ENCODE measurements at places on chromosomes 1 and 21.
A peak's percentile ranks its signal among the peaks of the same experiment; 100 is the strongest.

DNA sequence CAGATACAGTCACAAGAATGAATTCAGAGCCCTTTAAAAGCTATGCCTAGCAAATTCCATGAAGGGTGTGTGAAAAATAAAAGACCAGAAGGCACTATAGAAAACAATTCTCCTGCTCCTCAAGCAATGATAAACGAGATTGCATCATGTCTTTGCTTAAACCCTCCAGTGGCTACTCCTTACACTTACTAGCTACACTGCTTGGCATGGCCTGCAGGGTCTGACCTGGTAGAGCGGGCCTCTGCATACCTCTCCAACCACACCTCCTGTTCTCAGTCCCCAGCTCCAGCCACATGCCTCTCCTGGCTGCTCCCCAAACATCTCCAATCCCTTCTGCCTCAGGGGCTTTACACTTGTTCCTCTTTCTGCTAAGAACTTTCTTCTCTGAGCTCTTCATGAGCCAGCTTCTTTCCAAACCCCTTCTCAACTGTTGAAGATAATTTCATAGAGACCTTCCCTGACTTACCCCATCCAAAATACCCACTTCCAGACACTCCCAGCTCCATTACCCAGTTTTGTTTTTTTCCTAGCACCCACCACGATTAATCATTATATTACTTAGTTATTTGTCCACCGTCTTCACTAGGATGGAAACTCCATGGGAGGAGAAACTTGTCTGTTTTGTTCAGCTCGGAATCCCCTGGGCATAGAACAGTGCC lies 11.2 kb upstream of the CREG1 start:
- DNase-seq, result no peak

- no peak for DNase-seq
Measured at GRCh38 chr1:41611068-41611931, 126.8 kb upstream of the EDN2 start.

- DNase-seq, result no peak
Measured at GRCh38 chr1:44786138-44786840, 1.7 kb downstream of the BEST4 start.

DNA sequence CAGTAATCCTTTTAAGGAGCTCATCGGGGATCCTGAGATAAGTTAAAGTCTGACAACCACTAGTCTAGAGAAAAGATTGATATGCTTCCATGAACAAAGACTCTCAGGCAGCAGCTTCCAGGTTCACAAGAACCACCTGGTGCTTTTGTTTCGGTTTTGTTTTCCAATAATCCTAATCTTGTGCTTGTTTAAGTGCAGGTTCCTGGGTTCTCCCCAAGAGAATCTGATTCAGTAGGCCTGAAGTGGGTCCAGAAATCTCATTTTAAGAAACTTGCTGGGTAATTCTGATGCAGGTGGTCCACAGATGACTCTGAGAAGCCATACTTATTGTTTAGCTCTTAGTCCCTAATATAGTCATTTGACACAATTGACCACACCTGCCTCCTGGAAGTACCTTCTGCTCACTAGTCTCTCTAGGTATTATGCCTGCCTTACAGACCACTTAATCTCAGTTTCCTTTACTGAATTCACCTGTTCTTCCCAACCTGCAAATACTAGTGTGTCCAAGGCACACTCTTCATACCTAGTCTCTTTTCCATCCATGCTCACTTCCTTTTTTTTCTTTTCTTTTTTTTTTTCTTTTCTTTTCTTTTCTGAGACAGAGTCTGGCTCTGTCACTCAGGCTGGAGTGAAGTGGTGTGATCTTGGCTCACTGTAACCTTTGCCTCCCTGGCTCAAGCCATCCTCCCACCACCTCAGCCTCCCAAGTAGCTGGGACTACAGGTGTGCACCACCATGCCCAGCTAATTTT lies 20.5 kb upstream of the FRRS1 start:
- no peak for DNase-seq

GRCh38 chr1:152458384-152459185 lies 44.5 kb upstream of the CRNN start:
- DNase-seq, result no peak

DNA sequence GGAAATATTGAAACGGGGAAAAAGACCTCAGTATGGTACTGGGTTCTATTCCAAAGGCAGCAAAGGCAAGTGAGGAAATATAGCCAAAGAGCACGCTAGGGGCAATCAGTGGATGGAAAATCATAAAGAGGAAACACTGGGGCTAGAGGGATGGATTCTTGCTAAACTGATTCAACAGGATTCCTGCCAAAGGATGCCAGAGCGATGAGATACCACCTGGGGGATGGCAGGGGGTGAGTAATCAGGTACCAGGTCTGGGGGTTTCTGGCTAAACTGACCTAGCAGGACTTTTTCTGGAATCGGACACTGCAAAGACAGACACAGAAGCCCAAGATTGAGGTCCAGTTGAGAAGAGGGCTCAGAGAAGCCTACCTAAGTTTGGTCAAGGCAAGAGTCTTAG lies 6.7 kb downstream of the CHI3L2 start:
- DNase-seq, result no peak

GRCh38 chr21:32770871-32771523 lies 558 bp downstream of the PAXBP1 start:
- DNase-seq, result no peak

DNA sequence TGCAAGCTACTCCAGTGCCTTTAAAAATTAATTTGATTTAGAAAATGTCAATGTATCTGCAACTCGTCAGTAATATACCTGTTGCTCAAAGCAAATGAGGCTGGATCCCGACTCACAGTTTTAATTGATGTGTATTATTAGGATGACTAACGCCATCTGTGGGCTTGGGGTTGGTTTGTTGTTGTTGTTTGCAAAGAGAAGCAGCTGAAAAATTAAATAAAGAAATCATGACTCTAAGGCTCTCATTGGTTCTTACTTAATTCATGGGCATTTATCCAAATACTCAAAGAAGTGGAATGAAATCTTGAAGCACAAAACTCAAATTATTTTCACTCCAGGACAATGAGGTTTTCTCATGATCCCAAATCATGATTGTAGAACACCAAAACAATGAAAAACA lies 46.4 kb downstream of the SEC16B start:
- DNase-seq, result no peak

GRCh38 chr1:40919475-40920011 lies 57.4 kb upstream of the CITED4 start:
- no peak for DNase-seq

GRCh38 chr1:224183591-224184312 lies 712 bp downstream of the DEGS1 start:
- DNase-seq, result peak; percentile 10

- DNase-seq, result no peak
Measured at GRCh38 chr1:108505763-108506070, 54.2 kb upstream of the EEIG2 start.

- DNase-seq, result no peak
Measured at GRCh38 chr1:109642626-109643025, 13.3 kb upstream of the GSTM4 start.

- DNase-seq, result no peak
Measured at GRCh38 chr1:72100771-72101170, 181.6 kb downstream of the NEGR1 start.

DNA sequence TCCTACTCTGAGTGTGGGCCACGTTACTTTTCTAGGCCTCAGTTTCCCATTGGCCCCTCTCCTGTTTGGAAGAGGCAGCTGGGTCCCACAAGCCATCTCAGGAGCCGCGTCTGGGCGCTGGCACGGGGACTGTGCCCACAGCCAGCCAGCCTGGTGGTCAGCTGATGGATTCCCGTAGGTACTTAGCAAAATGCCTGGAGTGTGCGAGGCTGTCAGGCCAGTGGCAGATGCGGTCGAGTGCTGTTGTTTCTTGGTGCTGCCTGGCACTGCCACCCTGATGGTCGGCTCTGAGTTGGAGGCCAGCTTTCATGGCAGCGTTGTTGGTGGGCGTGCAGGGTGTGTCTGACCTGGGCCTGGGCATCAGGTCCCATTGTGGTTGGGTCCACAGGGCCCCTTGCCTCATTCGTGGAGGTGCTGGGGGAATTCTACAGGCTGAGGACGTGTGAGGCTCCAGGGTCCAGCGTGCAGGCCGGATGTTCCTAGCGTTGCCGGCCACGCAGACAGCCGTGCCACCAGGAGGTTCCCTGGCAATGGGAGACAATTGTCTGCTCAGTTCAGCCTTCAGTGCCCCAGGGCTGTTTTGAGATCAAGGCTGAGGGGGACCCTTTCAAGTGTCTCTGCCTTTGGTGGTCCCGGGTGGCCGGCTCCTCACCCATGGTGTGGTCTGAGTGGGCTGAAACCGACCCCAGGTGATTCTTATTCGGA lies 20.9 kb downstream of the SKI start:
- no peak for DNase-seq

DNA sequence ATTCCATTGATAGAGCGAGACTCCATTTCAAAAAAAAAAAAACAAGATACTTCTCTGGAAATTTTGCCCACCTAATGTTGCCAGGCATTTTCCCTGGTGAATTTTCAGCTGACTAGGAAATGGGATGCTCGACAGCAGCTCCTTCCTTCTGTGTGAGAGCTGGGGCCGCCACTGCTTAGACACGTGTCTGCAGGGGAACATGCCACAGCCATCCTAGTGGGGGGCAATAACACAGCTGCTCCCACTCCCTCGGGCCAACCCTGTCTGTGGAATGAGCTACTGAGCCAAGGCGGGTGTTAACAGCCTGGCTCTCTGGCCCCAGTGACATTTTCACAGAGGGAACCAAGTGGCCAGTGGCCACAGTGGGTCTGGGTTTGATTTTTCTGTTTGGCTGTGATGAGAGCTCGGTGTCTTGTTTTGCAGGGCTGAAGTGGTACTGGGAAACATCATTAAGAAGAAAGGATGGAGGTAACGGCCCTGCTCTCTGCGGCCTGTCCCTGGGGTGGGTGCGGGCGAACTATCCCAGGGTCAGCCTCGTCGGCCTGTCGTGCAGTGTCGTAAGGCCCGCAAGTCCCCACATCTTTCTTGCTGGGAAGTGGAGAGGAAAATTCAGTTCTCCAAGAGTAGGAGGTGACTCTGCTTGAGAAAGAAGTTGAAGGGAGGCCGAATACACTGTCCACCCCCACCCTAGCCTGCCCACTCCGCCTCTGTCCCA lies 39.2 kb downstream of the KCNAB2 start:
- no peak for DNase-seq

DNA sequence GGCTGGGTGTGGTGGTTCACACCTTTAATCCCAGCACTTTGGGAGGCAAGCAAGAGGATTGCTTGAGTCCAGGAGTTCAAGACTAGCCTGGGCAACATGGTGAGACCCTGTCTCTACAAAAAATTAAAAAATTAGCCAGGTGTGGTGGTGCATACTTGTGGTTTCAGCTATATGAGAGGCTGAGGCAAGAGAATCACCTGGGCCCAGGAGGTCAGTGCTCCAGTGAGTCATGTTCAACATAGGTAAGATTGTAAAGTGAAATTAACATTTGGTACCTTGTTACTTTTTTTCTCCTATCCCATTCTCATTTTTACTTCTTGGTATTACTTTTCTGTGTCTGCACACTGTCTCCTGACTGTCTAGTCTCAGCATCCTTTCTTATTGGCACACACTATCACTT lies 19.0 kb downstream of the MAGI3 start:
- no peak for DNase-seq

GRCh38 chr1:33272509-33272908 lies 16.2 kb downstream of the ZNF362 start:
- DNase-seq, result no peak

- no peak for DNase-seq
Measured at GRCh38 chr1:202280595-202280994, 61.1 kb downstream of the UBE2T start.

- DNase-seq, result peak; percentile 0
Measured at GRCh38 chr1:60425528-60425927, 352.0 kb upstream of the C1orf87 start.

DNA sequence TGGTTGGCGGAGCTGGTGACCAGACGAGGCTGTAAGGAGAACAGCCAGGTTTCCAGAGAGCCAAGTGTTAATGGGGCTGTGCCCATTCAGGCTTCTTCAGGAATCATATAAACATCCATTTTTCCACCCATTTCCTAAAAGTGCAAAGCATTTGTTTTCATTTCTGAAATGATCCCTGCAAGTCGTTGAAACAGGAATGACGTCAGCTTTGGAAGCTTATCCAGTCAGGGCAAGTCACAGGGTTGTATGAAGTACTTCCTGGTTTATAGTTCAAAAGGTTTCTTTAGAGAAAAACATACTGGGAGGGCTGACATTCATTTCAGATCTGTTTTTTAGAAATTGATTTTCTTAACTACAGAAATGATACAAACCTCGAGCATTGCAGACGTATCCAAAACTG lies 29.2 kb downstream of the IGSF5 start:
- DNase-seq, result no peak

GRCh38 chr1:180994262-180994661 lies 28.4 kb downstream of the STX6 start:
- DNase-seq, result no peak

DNA sequence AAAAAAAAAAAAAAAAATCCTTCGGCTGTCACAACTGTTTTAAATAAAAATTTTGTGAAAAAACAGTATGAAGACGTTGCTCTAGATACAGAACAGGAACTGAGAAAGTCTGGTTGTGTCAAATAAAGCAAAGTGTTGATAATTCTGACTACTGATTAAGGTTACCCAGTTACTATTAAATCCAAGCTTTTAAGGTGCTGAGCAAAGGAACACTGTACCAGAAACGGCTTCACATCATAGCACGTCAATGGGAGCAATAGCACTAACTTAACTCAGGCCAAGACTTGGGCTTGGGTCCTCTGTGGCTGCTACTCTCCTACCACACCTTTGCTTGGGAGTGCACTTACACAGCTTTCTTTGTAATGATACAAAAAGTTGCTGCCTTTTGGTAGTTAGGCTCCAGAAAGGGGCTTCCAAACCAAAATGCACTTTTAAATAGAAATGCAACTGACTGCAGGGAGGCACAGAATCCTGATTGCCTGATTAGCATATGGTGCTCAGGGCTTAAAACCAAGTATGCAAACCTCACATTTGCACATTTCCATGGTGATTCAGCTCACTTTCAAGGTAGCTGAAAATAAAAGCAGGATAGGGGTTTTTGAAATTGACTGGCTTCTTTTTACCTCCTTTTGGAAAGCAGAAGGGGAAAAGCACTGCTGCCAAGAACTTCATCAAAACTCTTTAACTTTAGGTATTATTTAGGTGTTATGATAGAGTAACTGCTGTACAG lies 6.3 kb downstream of the MCL1 start:
- DNase-seq, result no peak

DNA sequence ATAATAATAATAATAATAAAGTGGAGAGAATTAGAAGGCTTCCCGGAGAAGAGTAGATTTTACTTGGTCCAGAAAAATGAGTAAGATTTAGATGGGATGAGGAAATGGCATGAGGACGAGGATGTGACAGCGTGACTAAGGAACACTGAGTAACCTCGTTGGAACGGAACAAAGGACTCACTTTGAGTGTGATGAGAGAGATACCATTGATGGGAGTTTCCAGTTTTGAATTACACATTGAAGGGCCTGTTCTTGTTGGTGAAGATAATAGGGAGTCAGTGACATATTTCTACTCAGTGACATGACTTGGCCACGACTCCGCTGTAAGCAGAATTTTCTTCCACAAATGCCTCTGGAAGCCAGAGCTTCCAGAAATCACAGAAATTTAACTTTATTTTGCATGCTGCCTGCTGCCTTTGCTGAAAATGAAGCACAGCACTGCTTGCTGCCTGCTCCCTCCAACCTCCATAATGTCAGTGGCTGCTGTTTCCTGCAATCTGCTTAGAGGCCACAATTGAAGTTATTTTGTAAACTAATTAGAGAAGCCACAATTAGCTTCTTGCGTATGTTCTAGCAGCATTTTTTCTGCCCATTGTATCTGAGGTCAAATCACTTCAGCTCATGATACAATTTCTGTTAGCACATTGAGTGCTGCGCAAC lies 33.7 kb upstream of the FBXO28 start:
- DNase-seq, result no peak
